ENCODE measurements at places on chromosomes 5 and 9.

GRCh38 chr5:126516133-126516532 is 78.9 kb downstream of the ALDH7A1 start:
- DNase-seq = no peak

GRCh38 chr5:116157902-116158301 is 73.1 kb downstream of the COMMD10 start:
- DNase-seq = no peak

DNA sequence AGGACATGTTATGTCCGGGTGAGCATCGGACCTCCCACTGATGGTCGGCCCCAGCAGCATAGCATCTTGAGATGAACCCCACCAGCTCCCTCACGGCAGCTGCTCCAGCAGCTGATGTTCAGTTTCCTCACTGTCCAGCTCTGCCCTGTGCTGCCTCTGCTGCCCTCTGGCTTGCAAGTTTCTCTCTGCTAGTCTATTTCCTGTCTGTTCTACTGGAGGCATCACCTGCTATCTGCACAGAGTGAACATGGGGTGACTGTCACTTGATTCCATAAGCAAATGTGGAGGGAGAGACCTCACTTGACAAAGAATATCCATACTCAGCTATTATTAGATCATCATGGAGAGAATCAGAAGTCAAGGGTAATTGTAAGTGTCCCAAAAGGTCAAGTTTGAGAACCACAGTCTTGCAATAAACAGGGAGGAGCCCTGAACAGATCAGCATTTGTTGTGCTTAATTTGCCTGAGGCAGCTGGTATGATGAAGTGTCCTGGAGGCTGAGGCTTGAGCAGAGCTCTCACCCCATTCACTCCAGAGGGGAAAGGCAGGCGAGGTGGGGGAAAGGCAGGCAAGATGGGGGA is 702.8 kb downstream of the SEMA5A start:
- no peak for DNase-seq

- no peak for DNase-seq
Observed at GRCh38 chr5:122849771-122850170, 4.4 kb downstream of the SNX24 start.

GRCh38 chr9:105238302-105238701 is 6.1 kb upstream of the SLC44A1 start:
- no peak for DNase-seq

DNA sequence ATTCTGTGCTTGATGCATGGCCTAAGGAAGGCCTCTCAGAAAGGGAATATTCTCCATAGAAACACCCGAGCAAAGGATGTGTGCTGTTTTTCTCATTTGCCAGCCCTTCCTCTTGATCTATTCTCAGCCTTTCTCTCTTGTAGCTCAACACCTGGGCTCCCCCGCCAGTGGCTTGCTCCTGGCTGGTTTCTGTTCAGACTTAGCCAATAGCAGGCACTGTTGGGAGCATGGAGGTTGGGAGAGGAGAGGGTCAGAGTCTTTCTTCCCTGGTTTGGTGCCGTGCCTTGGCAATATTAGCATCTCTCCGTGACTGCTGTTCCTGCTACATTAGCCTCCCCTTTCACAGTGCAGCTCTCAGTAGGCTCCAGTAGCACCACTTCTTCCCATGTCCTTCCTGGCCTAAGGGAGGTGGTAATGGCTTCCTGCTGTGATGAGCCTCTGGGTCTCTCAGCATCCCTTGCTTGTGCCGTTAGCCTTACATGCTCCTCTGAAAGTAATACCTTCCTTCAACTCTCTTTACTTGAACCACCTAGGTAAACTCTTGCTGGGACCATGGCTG is 269.7 kb upstream of the GAS1 start:
- DNase-seq = no peak
